Ecto neural progenitor cell (in vitro differentiated cells): ENCODE measurements at places on chromosomes 5 and 9.

DNA sequence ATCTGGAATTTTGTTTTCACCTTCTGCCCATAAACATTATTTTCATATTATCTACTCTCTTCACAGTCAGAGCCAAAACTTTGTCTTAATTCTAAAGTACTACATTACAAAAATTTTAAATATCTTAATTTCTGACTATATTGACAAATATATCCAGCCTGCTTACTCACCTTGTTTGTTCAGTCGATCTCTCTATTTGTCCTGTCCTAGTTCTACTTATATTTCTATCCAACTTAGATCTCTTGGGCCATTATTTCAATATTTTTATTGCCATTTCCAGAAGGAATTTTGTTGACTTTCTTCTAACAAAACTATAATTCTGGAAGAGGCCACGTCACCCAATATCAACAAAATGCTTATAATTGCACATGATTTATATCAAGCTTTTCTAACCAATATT lies 652.8 kb upstream of the CTNND2 start:
- no peak for DNase-seq

DNA sequence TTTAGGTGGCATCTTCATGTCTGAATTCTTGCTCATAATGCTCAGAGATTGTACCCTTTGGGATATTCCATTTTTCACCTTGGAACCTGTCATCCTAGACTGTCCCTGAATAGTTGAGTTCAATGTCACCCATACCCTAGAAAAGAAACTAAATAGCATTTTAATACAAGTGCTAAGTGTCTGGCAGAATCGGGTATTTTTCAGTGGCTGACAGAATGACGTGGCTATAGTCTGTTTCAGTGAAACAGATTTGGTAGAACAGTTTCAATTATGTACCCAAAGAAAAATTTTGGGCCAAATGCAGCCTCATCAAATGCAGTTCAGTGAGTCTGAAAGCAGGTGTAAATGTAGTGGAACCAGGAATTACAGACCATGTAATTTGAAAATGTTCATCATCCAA lies 1041.2 kb downstream of the DTWD2 start:
- no peak for DNase-seq

GRCh38 chr5:16809395-16810207 lies 126.5 kb downstream of the MYO10 start:
- no peak for DNase-seq

DNA sequence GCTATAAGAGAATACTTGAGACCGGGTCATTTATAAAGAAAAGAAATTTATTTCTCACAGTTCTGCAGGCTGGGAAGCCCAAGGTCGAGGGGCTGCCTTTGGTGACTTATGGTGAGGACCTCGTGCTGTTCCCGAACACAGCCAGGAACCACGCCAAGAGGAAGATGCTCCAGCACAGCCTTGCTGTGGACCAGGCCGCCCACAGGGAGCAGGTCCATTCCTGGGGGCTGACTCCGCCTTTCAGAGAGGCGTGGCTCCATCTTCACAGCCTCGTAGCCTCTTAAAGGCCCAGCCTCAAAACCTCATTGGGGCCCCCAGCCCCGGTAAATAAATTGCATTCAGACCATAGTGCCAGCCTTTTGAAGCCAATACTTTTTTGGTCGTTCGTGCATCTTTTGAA lies 93.5 kb upstream of the CACNA1B start:
- DNase-seq, result no peak

DNA sequence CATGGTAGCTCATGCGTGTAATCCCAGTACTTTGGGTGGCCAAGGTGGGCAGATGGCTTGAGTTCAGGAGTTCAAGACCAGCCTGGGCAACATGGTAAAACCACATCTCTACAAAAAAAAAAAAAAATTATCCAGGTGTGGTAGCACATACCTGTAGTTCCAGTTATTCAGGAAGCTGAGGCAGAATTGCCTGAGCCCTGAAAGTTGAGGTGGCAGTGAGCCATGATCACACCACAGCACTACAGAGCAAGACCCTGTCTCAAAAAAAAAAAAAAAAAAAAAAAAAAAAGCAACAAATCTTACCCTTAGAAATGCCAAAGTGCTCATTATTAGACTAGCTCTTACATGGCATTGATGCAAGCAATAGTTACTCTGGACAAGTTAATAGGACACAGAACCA lies 724.9 kb downstream of the MAT2B start:
- no peak for DNase-seq

- no peak for DNase-seq
Measured at GRCh38 chr5:118647587-118647986, 340.8 kb downstream of the DTWD2 start.

DNA sequence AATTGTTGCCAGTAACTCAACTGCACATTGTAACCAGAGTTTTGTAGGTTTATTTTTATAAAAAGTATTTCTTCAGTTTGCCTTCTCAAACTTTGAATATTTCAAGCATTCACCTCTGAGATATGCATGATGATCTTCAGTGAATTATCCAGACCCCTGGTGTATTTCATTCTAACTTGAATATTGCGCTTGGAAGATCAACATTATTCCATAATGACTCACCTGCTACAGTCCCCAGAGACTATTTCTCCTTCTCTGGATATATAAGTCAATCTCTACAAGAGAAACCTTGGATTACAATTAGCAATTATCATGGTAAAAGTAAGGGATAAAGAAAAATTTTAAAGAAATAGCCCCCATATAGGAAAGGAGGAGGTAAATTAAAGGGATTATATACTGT lies 1041.0 kb downstream of the TLE1 start:
- DNase-seq, result no peak

DNA sequence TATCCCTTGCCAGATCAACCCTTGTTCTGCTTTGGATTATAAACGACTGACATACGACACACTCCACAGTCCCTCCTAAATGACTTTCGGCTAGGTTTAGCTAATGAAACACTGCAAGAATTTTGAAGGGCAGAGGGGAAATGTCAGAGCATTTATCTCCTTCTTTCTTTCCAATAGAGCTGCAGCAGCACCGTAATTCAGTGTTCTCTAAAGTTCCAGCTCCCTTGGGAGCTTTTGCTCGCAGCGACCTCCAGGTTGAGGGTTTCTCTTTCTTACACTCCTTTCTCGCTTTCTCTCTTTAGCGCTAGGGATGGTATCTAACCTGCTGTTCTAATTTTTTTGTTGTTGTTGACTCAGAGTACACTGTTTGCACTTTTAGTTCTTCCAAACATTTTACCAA lies 467.1 kb upstream of the ST8SIA4 start:
- DNase-seq, result no peak

GRCh38 chr9:135920973-135921585 lies 13.7 kb upstream of the CAMSAP1 start:
- DNase-seq, result no peak

DNA sequence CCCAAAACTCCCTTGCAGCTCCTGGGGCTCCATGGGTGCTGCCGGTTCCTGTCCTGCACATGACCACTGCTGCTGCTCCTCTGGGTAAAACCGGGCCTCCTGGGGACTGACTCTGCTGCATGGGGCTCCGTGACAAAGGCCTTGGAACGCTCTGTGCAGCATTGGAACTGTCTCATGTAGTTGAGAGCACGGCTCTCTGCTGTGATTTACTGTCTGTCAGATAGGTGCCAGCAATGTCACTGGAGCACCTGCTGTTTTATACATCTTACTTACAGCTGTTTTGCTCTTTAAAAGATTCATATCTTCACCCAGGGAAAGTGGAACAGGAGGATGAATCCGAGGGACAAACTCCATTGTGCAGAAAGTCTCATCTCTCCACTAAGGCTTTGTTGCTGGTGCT lies 138.1 kb downstream of the YIPF5 start:
- DNase-seq, result no peak

GRCh38 chr9:83247732-83248131 lies 184.8 kb upstream of the RASEF start:
- DNase-seq, result no peak

- DNase-seq, result no peak
Measured at GRCh38 chr5:34598177-34598794, 57.8 kb upstream of the RAI14 start.

GRCh38 chr5:149285153-149285552 lies 13.5 kb downstream of the AFAP1L1 start:
- no peak for DNase-seq

GRCh38 chr9:105833271-105833975 lies 139.1 kb downstream of the TMEM38B start:
- DNase-seq, result no peak

DNA sequence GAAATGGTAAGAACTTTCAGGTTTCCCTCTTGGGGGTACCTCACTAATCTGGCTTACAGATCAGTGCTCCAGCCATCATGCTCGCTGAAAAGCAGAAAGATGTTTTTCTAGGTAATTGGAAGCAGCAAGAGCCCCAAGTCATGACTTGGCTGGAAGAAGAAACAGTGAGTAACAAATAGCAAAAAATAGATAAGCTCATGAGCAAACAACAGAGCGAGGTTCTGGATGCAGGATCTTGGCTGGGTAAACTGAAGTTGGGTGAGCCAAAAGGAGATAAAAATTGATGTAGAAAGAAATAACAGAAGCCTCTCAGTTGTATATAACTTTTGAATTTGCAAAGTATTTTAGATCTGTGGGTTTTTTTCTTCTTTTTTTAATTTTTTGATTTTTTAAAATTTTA lies 110.1 kb downstream of the INSYN2B start:
- DNase-seq, result no peak
